ENCODE measurements at places on chromosomes 11 and 22. TPM values are rescaled to one million over a fixed set of nuclear protein-coding genes. Genes with fewer than 3 reads are reported as not detected.

GRCh38 chr22:25555586-25555985 is 8.9 kb upstream of the GRK3 start:
- DNase-seq, result no peak

GRCh38 chr22:49243335-49243734 is 584.3 kb downstream of the BRD1 start:
- no peak for DNase-seq

DNA sequence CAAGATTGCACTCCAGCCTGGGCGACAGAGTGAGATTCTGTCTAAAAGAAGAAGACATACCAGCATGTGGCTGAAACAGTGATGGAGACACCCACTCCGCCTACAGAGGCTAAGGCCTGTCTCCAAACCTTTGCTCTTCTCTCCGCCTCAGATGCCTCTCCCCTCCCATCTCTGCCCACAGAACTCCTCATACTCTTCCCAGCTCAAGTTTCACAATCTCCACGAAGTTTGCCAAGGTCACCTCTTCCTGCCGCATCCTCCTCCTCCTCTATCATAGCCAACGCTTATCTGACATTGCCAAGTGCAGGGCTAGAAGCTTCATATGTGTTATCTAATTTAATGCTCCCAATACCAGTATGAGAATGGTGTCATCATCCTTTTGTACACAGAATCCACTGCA is 25.9 kb upstream of the FBLN1 start:
- no peak for DNase-seq

- DNase-seq, result no peak
These were observed 7.8 kb downstream of the DSCAML1 start for GRCh38 chr11:117789241-117789640.

- DNase-seq, result peak; percentile 31
These were observed 30.9 kb upstream of the PARVB start for GRCh38 chr22:43993072-43993760.

GRCh38 chr11:110190885-110191284 is 97.7 kb downstream of the ZC3H12C start:
- no peak for DNase-seq

- no peak for DNase-seq
These were observed 226.7 kb upstream of the PDGFD start for GRCh38 chr11:104390651-104391050.

- no peak for DNase-seq
These were observed 1021.4 kb upstream of the TENM4 start for GRCh38 chr11:80462211-80462610.

GRCh38 chr22:27331526-27332281 is 469.9 kb downstream of the MN1 start:
- DNase-seq, result no peak

Gene TPBGL
- not detected for total RNA-seq

Gene VPREB1
- not detected for total RNA-seq

- DNase-seq, result no peak
These were observed 70.4 kb upstream of the FGF3 start for GRCh38 chr11:69889400-69890318.

Data from CD8-positive, alpha-beta memory T cell (primary cell).